Stimulated activated naive CD8-positive, alpha-beta T cell treated with anti-CD3 and anti-CD28 coated beads, Interleukin-15, Interleukin-2, amounts not matched to agents 100 U/mL and 50 U/mL, for 24 hours (primary cell): ENCODE measurements at places on chromosomes 11 and 22.
A peak's percentile ranks its signal among the peaks of the same experiment; 100 is the strongest.

DNA sequence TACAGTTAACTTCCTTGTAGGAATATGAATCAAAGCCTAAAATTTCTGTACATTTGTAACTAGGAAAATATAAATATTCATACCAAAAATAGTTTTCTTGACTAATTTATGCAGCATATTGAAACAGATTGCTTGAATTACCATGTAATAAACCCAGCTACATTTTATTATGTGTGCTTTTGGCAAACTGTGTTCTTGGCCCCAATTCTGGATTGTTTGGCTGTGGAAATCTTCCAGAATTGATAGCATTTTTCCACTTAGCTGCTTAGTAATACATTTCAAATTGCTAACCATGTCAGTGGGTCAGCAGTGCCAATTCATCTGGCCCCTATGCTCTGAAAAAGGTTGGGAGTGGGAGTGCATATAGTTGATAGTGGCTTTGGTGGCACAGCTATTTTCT, 32.3 kb downstream of the PDHX start:
- DNase-seq = no peak

DNA sequence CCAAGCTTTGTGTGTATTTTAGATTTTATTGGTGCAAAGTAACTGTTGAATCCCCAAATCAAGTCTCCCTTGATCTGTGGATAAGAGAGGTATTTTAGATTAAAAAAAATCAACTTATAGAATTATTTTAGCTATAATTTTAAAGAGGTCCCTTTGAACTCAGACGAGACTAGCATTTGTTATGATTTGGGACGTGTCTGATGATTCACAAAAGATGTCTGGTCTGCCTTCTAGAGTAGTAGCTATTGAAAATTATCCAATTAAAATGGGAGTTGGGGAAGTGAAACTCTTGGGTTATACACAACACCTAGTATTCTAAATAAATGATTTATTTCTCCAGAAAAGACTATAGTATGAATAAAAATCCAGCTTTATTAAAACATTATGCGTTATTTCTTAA, 227.9 kb upstream of the GRIA4 start:
- DNase-seq = no peak

DNA sequence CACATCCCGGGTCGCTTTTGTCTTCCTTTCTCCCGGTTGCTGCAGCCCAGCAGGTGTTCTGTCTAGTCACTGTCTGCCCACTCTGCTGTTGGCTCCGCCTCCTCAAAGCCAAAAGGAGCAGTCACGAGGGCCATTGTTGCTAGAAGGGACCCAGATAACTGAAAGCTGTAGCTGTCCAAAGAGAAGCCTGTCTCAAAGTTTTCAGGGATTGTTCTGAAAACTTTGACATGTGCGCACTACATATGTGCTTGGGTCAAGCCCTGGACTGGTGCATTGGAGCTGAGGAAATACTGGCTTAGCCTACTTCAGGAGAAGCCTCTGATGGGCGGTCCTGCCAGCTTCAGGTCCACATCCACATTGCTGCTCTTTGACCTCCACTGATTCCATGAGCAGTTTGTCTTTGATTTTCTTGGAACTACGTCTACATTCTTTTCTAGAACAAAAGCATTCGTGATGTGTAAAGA, 8.8 kb upstream of the OR2AT4 start:
- DNase-seq = no peak

- no peak for DNase-seq
Observed at GRCh38 chr11:131094827-131095226, 178.5 kb upstream of the SNX19 start.

DNA sequence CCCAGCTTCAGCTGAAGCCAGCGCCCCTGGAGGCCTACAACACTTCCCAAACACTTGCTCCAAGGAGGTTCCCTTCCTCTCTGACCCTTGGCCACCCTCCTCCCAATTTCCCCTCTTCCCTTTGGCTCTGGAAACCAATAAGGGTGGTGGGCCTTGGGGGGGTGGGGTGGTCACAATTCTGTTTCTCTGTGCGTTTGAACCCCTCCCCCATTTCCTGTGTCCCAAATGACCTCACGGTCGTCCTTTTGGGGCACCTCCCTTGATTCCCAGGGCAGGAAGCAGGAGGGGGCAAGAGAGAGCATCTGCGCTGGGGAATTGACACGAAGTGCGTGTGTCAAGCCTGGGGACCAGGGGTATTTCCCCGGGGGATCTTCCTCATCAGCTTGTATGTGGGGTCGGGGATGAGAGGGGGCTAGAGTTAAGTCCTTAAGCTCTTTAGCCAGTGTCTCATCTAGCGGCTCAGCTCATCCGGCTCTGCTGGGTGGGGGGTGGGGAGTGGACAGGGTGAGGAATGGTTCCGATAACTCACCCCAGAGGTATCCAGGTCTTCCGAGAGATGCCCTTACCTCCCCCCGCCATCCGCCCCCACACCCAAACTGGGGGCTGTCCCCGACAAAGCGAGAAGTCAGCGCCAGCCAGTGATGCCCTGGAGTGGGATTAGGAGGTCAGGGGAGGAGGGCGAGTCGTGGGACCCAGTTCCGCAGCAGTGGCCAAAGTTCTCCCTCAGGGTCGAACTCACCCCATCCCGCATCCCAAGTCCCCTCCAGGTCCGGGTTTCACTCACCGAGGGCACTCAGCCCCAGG, 587 bp downstream of the ESAM start:
- DNase-seq = peak; percentile 42

- peak; percentile 5 for DNase-seq
Observed at GRCh38 chr11:19714022-19714386, 1.4 kb downstream of the NAV2 start.

GRCh38 chr22:46612341-46612903, 7.8 kb upstream of the GRAMD4 start:
- no peak for DNase-seq

GRCh38 chr11:69135420-69136363, 20.0 kb upstream of the SMIM38 start:
- DNase-seq = peak; percentile 26

DNA sequence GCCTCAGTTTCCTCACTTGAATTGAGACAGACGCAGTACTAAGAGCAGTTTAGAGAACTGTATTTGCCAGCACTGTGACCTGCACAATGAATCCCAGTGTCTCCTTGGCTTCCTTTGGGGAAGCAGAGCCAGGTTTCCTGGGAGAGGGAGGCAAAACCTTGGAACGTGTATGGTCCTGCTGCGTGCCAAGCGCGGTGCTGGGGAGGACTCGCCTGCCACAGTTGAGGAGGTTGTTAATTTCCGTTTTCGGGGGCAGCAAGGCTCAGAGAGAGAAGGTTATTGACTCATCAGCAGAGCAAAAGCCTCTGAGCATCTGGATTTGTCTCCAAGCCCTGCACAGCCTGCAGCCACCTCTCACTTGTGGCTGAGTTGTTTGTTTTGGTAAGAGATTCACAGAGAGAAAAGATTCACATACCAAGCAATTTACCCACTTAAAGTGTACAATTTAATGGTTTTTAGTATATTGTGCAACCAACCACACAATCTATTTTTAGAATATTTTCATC, 10.8 kb downstream of the SYT12 start:
- DNase-seq = no peak

GRCh38 chr11:11965656-11966353, 42.6 kb downstream of the DKK3 start:
- DNase-seq = no peak

GRCh38 chr11:126332221-126332711, 23.2 kb upstream of the ST3GAL4 start:
- DNase-seq = no peak
